ENCODE measurements at places on chromosomes 1 and 21.

GRCh38 chr1:212605441-212606394 is 2.8 kb upstream of the ATF3 start:
- no peak for DNase-seq

GRCh38 chr1:156233426-156234127 is 8.4 kb upstream of the BGLAP start:
- DNase-seq = no peak

GRCh38 chr21:41731081-41731480 is 35.8 kb downstream of the RIPK4 start:
- no peak for DNase-seq

GRCh38 chr1:229119161-229119560 is 151.8 kb upstream of the RAB4A start:
- DNase-seq = no peak
